ENCODE measurements at places on chromosomes 7 and 10.

GRCh38 chr7:111529507-111530355 is 32.6 kb downstream of the IMMP2L start:
- DNase-seq: no peak

- DNase-seq: no peak
Observed at GRCh38 chr7:108592646-108593201, 23.1 kb downstream of the DNAJB9 start.

- no peak for DNase-seq
Observed at GRCh38 chr10:77168861-77169260, 468.7 kb downstream of the KCNMA1 start.

- DNase-seq: no peak
Observed at GRCh38 chr10:59064080-59064692, 112.3 kb upstream of the PHYHIPL start.

DNA sequence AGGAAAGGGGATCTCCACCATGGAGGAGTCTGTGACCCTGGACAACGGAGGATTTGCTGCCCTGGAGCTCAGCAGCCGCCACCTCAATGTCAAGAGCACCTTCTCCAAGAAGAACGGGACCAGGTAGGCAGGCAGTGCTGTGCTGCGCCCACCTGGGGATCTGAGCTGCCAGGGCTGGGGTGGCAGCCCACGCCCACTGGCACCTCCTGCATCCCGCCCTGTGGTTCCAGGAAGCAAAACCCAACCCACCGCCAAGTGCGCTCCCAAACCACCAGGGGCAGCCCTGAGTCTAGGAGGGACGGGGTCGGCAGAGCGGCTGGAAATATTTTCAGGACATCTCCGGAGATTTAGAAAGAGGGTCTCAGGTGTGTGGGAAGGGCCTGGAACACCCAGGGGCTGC is 440.3 kb upstream of the FOXK1 start:
- DNase-seq: no peak
